ENCODE measurements at places on chromosomes 5 and 9.

DNA sequence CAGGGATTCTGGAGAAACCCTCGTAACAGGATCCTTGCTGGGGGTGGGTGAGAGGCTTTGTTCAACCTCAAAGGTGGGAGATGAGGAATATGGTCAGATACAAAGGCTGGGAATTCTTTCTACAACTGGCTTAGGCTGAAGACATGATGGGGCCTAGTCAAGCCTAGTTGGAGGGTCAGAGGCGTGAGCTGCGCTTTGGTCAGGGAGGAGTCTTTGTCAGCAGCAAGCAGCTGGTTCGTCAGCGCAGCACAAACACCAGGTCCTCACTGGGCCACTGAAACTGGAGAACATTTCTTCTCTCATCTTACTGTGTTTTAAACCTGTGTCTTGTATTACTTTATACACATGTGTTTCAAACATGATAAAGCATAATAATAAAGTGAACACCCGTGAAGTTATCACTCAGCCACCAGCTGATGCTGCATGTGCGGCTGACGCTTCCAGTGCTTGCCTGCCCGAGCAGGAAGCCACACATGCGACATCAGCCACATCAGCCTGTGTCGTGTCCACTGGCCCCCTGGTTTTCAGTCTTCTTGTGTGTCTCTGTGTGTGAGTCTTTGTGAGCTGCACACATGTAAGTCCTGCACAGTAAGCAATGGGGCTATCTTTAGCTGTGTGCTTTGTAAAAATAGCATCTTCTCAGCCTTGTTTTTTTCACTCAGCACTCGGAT is 81.5 kb downstream of the WNK2 start:
- DNase-seq = no peak

GRCh38 chr5:150186897-150187296 is 3.0 kb upstream of the SLC6A7 start:
- no peak for DNase-seq

DNA sequence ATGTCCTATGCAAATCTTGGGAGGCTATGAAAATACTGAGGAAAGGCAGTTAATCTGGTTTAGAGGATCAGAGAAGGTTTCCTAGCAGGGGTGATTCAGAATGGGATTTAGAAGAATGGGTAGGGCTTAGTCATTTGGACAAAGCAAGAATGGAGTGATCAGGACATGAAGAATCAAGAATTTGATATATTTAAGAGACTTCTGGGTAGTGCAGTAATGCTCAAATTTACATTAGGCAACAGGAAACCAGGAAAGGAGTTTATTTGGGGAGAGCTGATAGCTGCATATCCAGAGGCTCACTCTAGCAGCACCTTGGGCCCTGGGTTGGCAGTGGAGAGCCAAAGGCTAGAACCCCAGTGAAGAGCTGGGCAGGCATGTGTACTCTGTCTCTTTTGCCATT is 78.9 kb upstream of the PAPPA start:
- no peak for DNase-seq

- peak; percentile 19 for DNase-seq
Observed at GRCh38 chr5:28766565-28767158, 1728.3 kb upstream of the CDH9 start.

GRCh38 chr5:113043491-113043931 is 66.9 kb downstream of the DCP2 start:
- no peak for DNase-seq

- DNase-seq = peak; percentile 55
Observed at GRCh38 chr5:72387985-72388384, 67.8 kb downstream of the PTCD2 start.

DNA sequence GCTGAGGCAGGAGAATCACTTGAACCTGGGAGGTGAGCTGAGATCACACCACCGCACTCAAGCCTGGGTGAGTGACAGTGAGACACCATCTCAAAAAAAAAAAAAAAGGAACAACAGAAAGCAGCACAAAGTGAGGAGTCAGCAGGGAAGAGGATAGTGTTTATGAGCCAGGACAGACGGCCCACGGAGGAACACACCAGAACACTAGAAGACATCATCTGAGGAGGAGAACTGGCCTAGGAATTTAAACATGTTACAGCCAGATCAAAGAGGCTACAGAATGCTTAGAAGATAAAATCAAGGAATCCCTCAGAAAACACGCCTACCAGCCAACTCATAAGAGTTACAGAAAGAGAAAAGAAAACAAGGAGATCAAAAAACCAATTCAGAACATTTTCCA is 12.2 kb downstream of the UBAC1 start:
- DNase-seq = no peak

All from muscle of back (tissue), 13 donors.